PC-9 (cell line): ENCODE measurements at places on chromosomes 6 and 20.

DNA sequence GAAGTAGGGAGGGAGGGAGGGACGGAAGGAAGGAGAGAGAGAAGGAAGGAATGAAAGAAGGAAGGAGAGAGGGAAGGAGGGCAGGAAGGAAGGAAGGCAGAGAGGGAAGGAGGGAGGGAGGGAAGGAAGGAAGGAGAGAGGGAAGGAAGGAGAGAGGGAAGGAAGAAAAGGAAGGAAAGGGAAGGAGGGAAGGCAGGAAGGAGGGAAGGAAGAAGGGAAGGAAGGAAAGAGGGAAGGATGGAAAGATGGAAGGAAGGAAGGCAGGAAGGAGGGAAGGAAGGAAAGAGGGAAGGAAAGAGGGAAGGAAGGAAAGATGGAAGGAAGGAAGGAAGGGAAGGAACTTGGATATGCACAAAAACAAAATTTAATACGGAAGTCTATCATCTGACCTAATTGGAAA is 844.5 kb upstream of the DEFB115 start:
- no peak for DNase-seq

- no peak for DNase-seq
Measured at GRCh38 chr6:89243331-89243629, 26.1 kb upstream of the GABRR1 start.

DNA sequence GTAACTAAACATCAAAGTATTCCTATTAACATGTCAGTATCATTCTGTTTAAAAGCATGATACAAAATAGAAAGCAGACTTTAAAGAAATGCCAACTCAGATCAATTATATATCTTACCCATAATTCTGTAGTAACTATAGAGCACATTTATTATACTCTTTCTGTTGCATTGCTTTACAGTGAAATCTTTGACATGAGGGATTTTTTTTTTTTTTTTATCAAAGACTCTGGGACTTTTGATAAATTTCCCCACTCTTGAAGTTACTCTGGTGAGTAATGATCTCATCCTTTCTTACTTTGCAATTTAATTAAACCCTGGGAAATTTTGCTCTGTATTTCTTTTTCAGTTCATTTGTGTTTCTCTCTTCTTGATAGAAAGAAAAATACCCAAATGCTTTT is 17.4 kb downstream of the ADGRF4 start:
- no peak for DNase-seq

GRCh38 chr20:52748990-52749389 is 223.2 kb upstream of the TSHZ2 start:
- DNase-seq, result no peak

- DNase-seq, result no peak
Measured at GRCh38 chr6:118890997-118891790, 2.8 kb upstream of the ASF1A start.

DNA sequence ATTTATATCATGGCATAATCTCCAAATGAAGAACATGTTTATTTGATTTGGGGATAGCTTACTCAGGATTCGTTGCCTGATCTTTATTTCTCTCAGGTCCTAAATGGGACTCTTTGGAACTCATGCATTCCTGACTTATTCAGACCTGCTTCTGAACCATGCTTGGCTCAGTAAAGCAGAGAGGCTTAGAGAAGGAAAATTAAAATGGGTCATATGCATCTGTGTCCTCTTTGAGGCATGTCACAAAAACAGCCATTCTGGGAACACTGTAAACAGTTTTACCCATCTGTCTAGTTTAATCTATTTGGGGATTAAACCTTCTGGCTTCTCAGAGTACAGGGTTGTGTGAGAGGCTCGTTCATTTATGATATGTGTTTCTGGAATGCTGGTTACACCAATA is 1017.3 kb downstream of the KIF16B start:
- DNase-seq, result no peak

DNA sequence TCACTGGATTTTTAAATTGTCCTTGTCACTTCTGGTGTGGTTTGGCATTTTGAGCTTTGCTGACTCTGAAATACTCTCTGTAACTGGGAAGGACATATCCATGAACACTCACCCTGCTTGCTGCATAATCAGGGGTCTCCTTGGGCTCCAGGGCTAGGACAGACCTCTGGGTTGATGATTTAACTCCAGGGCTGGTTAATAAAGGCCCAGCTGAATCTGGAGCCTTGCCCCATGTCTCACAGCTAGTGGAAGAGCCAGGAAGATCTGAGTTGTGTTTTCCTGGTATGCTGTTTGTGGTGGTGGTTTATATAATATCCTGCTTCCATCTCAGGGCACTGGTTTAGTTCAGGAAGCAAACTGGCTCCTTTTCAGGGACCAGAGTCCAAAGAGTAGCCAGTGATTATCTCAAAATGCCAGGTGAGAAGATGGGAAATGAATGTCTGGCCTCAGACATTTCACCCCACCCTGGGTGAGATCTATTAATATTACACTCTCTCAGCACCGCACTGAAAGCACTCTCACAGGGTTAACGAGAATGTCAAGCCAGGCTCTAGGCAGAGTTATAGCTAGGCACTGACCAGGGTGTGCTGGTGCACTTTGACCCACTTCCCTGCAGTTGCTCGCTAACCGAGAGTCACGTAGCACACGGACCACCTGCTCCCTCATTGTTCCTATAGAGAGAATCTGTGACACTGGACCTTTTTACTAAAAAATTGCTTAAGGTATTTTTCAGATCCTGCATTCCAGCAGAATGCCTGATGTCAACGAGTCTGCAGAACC is 90.1 kb upstream of the SLC22A16 start:
- DNase-seq, result no peak

DNA sequence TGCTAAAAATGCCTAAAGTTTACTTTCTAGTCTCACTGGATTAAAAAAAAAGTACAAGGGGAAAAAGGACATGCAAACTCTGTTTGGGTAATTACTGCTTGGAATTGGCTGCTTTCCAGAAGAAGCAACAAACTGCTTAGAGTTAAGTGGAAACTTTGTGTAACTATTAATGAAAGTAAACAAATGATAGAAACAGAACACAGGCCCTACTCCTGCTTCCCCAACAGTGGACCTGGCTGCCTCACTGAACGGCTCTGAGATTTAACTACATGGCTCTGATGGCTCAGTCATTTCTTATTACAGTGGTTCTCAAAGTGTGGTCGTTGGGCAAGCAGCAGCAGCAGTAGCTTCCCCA is 108.5 kb downstream of the MAN1A1 start:
- no peak for DNase-seq

DNA sequence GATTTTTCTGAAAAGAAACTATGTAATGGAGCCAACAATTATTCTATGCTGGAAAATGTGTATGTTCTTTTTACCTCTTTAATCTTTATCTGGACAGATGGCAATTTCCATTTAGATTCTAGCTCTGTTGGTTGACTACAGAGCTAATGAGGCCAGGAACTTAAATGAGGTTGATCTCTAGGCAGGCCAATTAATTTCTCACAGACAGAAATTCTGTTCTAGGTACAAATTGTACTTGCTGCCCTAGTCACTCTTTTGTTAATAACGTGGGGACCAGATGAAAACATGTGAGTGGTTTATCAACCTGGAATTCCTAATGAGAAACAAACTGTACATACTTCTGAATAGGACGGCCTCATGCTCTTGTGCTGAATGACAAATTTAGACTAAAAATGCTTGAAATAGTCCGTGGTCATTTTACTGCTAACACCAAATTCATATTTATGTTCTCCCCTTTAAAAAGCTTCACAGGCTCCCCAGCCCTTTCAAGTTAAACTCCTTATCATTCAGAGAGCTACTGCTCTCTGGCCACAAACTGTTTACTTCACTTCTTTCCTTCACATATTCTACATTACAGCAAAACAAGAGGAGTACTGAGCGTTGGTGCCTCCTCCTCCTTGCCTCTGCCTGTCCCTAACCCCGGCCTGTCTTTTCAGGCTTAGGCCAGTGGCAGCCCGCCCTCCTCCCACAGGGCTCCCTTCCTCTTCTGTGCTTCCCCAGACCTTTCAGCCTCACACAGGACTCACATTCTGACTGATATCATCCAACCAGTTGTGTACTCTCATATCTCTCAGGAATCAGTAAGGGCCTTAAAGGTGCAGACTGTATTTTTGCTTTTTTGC is 41.4 kb downstream of the DTNBP1 start:
- no peak for DNase-seq

DNA sequence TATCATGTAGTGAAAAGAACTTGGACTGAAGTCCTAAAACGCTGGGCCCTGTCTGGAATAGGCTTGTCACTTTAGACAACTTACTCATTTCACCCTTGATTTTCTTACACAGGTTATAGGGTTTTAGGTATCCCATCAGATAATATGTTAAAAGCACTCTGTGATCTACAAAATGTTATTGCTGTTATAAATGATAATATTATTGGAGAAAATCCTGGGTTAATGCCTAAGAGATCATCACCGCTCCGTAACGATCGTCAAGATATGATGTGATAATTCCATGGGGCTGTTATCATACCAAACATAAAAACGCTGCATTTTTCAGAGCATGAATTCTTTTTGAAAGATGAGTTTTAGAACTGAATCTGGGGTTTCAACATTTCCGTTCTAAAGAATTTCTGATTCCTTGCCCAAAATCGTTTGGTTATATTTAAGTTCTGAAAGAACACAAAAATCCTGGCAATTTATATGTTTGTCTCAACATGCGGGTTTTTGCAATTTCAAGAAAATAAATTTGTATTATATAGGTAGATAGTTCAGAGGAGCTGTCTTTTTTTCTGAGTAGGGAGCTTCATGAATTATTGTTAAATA is 154.8 kb downstream of the FOXC1 start:
- DNase-seq, result no peak

- DNase-seq, result no peak
Measured at GRCh38 chr20:61748376-61748775, 317.3 kb downstream of the TAF4 start.

GRCh38 chr6:137859025-137859424 is 8.0 kb upstream of the TNFAIP3 start:
- DNase-seq, result no peak

DNA sequence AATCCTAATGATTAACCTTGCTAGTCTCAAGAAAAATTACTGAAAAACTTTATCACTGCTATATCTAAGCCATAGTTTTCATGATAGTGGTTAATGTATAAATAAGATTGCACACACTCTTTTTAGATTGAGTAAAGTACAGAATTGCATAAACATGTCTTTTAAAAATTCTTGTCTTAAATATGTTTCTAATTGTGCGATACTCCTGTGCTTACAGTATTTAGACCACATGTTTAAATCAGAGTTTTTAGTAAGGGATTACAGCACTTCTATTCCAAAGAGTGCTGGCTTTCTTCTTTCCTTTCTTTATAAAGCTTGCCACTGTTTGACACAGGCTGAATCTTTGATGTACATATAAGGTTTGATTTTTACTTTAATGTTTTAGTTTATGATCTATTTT is 36.8 kb upstream of the RGS17 start:
- DNase-seq, result no peak

GRCh38 chr20:33843854-33844253 is 32.7 kb downstream of the CHMP4B start:
- peak; percentile 53 for DNase-seq

DNA sequence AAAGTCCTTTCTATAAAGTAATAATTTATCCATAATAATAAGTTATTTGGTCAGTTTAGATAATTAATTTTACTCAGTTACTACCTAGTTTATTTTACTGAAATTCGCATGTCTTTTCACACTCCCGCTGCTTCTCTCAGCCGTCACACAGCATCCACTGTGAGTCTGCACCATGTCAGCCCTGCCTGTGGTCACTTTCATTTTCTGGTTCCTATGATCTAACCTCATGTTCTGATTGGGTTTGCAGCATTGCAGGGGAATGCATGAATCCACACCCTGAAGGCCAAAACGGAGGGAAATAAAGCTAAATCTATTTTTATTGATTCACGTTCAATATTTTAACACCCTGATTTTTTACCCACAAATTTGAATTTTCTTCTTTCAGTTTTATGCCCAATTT is 47.4 kb downstream of the PDE10A start:
- DNase-seq, result no peak

DNA sequence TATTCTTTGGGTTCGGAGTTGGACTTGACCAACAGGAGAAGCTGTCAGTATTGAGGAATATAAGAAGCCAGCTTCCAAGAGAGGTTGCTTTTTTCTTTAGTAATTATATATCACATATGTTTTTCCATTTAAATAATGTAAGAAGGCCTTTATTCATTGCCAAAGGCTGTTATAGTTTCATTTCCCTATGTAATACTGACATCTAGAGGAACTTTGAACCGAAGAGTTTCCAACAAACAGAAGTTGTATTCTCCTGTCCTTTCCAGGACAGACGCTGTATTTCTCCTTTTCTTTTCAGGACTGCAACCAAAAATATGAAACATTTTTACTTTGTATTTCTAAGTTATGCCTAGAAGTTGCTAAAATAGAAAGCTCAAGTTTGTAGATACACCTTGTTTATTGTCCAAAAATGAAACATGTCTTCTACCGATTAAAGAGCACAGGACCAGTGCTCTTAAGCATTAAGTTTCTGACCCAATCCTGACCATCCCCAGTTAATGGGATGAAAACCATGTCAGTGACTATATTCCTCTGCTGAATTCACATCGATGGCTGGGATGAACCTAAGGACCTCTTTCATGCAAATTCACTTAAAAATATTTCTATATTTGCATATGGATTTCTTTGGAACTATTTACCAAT is 55.1 kb downstream of the MYLK4 start:
- DNase-seq, result no peak

DNA sequence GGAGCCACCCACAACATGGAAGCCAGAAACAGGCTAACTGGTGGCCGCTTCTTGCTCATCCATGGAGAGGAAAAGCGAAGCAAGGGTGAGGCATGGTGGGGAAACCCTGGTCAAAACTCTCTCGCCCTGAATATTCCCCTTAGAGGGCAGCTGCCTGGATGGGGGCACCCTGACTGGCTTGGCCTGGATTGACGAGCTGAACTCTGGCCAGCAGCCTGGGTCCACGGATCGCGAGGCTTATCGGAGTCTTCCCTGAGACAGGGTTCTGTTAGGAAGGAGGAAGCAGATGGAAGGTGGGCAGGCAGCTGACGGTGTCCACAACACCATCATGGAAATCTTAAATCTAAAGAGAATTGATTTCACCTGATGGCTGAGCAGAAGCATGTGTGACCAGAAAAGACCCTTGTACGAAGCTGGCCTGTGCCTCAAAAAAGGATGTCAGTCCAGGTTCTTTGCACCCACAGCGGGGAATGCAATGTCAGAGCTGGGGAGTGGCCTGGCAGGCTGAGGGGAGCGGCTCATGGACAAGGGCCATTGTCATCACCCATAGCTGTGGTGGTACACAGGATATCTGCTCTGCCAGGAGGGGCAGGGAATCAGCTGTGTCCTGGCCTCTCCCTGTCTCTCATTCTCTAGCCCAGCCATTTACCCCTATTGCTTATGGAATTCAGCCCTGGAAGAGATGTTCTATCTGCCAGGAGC is 109.4 kb upstream of the SNX9 start:
- no peak for DNase-seq

DNA sequence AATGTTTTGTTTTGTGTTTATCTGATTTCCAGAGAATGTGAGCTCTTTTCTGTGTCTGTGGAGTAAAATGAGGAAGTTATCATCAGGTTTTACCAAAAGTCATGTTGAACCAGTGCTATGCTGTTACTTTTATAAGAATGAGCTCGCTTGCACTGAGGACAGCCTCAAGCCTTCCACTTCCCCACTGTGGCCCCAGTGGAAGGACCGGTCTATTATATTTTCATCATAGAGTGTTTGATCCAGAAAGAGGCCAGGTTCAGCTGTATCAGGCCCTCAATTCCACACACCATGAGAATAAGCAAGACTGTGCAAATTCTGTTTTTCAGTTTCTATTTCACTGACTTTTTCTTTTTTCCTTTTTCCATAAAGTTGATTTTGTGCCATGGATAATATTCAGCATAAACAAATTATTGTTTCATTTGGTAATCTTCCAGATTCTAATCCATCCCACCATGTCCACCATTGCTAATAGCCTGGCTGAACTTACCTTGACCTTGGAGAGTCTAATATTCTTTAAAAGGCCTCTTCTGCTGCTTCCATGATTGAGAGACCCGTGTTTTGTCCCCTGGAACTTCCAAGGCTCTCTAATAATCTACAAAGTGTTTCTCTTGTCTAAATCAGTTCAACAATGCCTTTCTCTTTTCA is 286.2 kb downstream of the THBS2 start:
- DNase-seq, result no peak
